ENCODE measurements at places on chromosomes 5 and 9.

DNA sequence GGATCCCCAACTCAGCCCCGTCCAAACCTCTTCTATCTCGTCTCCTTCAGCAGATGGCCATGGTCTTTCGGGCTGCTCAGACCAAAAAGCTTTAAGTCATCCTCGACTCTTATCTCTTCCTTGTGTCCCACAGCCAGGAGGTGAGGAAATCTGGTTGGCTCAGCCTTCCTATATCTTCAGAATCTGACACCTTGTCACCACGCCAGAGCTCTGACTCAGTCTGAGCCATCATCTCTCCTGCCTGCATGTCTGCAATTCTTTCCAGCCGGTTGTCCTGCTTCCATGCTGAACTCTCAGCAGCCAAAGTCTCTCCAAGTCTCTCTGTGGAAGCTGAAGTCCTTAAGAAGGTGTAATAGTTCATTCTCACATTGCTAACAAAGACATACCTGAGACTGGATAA, 419.3 kb upstream of the ADAMTS16 start:
- DNase-seq, result no peak

- peak; percentile 14 for DNase-seq
Measured at GRCh38 chr5:35869685-35870277, 13.1 kb downstream of the IL7R start.

GRCh38 chr5:141637123-141637766, 448 bp downstream of the RELL2 start:
- DNase-seq, result peak; percentile 75

- DNase-seq, result no peak
Measured at GRCh38 chr5:154372661-154373060, 73.1 kb upstream of the SAP30L start.

- no peak for DNase-seq
Measured at GRCh38 chr9:113998525-113999255, 79.4 kb downstream of the AMBP start.

GRCh38 chr5:5050801-5051200, 89.3 kb upstream of the ADAMTS16 start:
- DNase-seq, result no peak

Measured in B cell (primary cell).